Stimulated activated CD8-positive, alpha-beta memory T cell treated with anti-CD3 and anti-CD28 coated beads, Interleukin-4, amount 100 ng/mL, for 48 hours (primary cell): ENCODE measurements at places on chromosomes 7 and 10.

DNA sequence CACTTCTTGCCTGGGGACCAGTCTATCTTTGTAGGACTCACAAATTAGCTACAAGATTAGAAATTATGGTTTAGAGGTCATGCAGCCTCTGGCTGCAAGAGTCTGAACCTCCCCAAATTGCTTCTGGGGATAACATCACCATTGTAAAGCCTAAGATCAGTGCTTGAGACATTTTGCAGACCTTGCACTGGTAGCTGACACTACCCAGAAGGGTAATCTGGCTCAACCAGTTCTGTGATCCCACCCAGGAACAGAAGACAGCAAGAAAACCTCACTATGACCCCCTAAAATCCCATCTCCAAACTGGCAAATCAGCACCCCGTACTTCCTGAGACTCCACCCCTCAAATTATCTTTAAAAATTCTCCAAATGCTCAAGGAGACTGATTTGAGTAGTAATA lies 58.2 kb upstream of the CDK13 start:
- DNase-seq = no peak

DNA sequence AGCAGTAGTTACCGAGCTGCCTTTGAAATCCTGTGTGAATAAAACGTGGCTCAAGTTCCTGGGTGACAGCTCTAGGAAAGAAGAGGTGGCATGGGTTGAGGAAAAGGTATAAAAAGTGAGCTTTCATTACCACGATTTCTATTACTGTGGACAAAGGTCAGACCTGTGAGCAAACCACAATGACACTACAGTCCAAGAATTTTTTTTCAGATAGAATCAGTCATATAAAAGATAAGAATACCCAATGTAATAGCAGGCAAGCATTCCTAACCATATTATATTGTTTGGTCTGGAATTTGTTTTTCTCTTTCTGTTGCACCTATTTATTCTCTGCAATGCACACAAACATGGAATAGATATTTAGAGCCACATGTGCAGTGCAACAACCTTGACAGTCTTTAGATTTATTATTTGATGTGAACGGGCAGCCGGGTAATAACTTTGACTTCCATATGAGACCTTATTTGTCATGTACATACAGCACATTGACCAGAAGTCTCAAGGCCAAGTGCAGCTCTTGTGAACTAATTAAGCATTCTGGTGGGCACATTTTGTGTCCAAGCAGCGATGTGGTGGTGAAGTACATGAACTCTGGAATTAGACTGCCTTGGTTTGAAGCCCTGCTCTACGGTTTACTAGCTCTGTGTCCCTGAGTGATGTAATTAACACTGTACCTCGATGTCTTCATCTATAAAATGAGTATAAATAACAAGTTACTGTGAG lies 156.8 kb downstream of the NRCAM start:
- DNase-seq = no peak

DNA sequence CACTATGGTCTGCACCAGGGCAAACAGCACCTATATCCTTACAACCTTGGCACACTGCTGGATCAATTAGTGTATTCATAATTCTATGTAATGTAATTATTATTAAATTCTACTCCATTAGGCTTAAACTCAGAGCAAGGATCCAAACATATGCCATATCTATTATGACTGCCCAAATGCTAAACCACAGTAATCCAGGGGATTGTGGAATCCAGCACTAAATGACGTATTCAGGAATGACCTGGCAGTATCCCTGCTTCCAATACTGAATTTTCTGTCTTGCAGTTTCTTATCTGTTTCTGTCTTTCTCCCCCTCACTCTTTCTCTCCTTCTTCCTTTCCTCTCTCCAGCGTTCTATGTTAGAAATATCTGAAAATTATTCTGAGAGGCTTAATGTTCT lies 16.5 kb upstream of the UBE2D1 start:
- no peak for DNase-seq

GRCh38 chr10:18880530-18880929 lies 168.1 kb upstream of the MALRD1 start:
- DNase-seq = no peak

DNA sequence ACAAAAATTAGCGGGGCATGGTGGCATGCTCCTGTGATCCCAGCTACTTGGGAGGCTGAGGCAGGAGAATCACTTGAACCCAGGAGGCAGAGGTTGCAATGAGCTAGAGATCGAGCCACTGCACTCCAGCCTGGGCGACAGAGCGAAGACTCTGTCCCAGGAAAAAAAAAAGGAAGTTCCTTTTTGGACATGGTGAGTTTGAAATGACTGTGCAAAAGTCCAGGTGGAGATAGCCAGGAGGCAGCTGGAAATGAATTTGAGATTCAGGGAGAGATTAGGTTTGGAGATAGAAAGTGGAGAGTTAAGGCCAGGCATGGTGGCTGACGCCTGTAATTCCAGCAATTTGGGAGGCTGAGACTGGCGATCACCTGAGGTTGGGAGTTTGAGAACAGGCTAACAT lies 139.1 kb downstream of the MARCHF5 start:
- no peak for DNase-seq

GRCh38 chr10:60957667-60958221 lies 13.8 kb upstream of the RHOBTB1 start:
- no peak for DNase-seq

DNA sequence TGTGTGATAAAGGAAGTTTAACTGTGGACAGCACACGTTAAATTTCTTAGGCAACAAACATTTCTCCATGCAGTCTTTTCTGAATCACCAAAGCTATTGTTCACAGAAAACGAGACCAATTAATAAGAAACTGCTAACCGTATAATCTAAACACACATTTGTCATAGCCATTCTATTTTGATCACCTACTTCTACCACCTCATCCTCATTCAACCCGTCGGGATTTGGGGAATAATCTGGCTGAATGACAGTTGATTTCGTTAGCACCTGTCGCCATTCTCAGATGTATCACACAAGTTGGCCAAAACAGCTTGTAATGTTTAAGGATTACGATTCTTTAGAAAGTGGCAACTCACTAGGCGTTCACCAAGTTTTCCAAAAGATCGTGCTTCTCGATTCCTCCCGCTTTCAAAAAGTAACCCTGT lies 1.2 kb downstream of the EZH2 start:
- no peak for DNase-seq

DNA sequence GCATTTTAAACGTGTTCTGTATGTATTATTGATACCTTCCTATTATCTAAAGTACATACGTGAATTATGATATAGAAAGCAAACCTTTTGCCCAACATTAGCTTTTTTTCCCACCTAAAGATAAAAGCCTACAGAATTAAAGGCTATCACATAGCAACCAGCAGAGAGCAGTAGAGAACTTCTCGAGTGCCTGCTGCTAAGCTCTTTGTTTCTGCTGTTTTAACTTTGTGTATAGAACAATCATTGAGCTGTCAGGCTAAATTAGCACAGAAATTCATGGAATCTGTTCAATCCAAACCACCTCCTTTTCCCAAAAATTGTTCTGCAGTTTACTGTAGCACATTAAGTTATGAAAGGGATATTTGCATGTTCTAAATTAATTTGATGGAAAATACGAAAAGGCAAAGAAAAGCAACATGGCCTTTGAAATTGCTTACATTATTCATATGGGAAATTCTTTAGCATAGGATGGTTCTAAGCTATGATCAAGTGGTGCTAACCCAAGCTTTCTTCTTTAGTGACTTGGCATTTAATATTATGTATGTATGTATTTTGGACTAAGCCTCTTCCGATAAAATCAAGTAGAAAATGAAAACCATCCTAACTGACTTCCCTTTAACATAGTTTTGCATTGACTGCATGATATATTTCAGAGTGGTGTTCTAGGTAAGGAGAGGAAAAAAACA lies 1288.5 kb downstream of the GATA3 start:
- no peak for DNase-seq

- no peak for DNase-seq
These were observed 60.3 kb upstream of the ABLIM1 start for GRCh38 chr10:114718374-114718773.

DNA sequence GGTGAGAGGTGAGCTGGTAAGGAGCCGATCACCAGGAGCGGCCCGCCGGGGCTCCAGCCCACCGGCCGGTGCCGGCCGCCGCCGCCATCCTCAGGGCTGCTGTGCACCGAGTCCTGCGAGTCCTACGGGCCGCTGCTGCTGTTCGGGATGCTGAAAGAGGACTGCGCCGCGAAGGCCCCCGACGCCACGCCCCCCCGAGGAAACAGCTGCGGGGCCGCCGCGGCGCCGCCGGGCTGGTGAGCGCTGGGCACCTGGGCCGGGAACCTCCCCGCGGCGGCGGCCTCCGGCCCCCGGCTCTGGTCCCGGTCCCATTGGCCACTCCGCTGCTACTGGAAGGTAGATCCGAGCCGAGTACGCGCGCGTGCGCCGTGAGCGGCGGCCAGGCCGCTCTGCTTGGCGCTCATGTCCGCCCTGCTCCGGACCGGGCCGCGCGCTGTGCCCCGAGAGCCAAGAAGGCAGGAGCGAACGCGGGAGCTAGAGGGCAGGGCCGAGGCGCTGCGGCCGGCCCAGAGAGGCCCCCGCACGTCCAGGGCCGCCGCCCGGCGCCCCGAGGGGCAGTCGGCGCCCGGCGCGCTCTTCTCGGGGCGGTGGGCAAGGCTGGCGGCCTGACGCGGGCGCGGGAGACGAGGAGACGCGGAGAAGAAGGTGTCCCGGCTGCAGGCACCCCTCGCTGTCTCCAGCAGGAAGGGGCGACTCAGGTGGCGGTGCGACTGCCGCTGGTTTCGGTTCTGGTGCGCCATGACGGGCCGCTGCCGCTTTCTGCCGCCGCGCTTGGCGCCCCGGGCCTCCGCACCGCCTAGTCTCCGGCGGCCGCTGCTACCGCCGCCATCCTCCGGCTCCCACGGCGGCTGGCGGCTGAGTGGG lies 121.3 kb upstream of the WIPF3 start:
- DNase-seq = peak; percentile 56

GRCh38 chr7:144884896-144885295 lies 49.0 kb upstream of the TPK1 start:
- no peak for DNase-seq

DNA sequence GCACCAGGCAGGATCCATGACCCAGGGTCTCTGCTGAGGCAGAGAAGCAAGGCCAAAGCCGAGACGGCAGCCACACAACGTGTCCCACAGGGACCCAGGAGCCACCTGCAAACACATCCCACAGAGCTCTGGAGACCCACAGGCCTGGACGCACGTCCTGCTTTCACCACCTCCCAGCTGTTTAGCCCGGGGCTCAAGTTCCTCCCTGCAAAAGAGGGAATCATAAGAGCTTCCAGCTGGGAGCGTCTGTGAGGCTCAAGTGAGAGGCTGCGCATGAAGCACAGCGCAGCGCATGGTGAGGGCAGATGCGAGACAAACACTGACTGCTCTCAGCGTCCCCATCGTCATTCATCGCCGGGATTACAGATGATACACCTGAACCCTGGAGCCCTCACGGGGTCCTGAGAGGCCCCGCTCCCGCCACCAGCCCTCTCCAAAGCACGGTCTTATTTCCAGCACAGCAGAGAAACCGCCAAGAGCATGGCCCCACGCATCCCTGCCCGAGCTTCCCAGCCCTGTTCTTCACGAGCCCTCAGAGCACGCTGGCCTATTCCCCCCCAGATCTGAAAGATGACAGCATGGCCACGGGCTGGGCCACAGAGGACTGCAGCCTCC lies 88.7 kb downstream of the MAD1L1 start:
- DNase-seq = no peak

DNA sequence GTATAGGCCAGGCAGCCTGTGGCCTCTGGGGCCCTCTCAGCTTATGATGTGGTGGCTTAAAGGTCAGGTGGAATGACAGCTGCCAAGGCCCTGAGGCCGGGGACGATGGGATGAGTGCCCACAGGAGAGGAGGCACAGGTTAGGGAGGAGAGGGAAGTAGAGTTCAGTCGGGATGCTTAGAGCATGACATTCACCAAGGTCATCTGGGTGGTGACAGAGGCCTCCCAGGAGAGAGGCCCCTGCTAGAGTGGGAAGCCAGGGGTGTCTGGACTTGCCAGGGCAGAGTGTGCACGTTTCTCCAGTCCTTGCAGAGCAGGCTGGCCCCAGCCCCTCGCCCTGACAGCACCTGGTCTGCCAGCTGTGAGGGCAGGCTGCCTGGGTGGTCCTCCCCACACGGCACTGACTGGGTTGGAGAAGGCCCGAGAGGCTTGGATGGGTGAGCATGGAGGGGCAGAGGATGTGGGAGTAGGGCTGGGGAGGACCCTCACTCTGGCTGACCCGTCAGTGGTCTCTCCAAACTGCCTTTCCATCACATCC lies 1.5 kb downstream of the CALHM1 start:
- no peak for DNase-seq
